ENCODE measurements at places on chromosomes 4 and X. TPM values are rescaled to one million over a fixed set of nuclear protein-coding genes. Genes with fewer than 3 reads are reported as not detected.

- DNase-seq = no peak
Measured at GRCh38 chr4:106318511-106318910, 2.2 kb downstream of the AIMP1 start.

DNA sequence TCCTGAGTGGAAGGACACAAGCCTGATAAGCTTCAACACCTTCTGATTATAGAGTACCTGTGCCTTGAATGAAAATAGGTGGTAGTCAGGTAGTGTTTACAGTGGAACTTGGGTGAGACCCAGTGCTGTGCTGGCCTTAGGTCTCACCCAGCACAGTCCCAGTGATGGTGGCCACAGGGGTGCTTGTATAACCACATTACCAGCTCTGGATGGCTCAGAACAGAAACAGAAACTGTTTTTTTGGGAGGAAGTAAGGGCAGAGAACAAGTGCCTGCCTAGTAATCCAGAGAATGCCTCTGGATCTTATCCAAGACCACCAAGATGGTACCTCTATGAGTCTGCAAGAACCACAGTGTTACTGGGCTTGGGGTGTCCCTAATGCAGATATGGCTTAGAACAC, 171.5 kb upstream of the DIPK2B start:
- no peak for DNase-seq

RADX gene
- total RNA-seq = 13.3 TPM

- DNase-seq = no peak
Measured at GRCh38 chr4:182593402-182593801, 323.8 kb downstream of the DCTD start.

- DNase-seq = peak; percentile 38
Measured at GRCh38 chr4:175536852-175537453, 275.1 kb downstream of the GPM6A start.

DNA sequence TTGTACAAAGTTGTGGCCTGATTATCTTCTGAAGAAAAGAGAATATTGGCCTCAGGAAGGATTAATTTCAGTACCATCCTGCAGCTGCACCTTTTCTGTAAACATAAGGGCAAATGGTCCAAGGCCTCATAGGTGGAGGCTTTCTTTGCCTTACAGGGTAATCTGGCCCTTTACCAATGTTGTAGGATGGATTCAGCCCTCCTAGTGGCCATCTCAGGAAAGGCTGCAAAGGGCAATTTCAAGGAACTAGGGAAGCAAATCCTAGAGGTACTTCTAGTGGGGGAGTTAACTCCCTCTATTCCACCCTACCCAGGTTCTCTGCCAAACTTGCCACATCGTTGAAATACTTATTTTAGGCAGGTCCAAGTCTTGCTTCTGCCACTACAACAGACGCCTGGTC, 57.6 kb downstream of the UGT2B11 start:
- no peak for DNase-seq

- DNase-seq = no peak
Measured at GRCh38 chrX:132694382-132694781, 205.5 kb upstream of the MBNL3 start.

MBNL3 gene
- total RNA-seq = 8.7 TPM

DNA sequence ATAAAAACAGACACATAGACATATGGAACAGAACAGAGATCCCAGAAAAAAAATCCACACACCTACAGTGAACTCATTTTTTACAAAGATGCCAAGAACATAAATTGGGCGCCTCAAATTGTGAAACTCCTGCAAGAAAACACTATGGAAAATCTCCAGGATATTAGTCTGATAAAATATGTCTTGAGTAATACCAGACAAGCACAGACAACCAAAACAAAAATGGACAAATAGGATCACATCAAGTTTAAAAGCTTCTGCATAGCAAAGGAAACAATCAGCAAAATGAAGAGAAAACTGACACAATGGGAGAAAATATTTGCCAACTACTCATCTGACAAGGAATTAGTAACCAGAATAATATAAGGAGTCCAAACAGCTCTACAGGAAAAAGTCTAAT, 337.3 kb upstream of the DIPK2B start:
- no peak for DNase-seq

- DNase-seq = no peak
Measured at GRCh38 chr4:125323654-125324053, 8.9 kb downstream of the FAT4 start.

DCX gene
- 46.3 TPM for total RNA-seq

GRCh38 chrX:124426288-124427169, 80.2 kb downstream of the SH2D1A start:
- DNase-seq = no peak

CYBB gene
- 31.5 TPM for total RNA-seq

- no peak for DNase-seq
Measured at GRCh38 chr4:158613046-158613445, 58.6 kb downstream of the C4orf46 start.

SLC2A9 gene
- total RNA-seq = 3.9 TPM
